ENCODE measurements at places on chromosomes 4 and X. TPM values are rescaled to one million over a fixed set of nuclear protein-coding genes. Genes with fewer than 3 reads are reported as not detected.

The SH3BGRL gene
- 88.1 TPM for total RNA-seq

The VSIG4 gene
- not detected for total RNA-seq

The NDNF gene
- not detected for total RNA-seq

The SSX1 gene
- total RNA-seq, result not detected

The CCKAR gene
- not detected for total RNA-seq

The TCEAL2 gene
- not detected for total RNA-seq

The PCDH11X gene
- not detected for total RNA-seq

The TLR10 gene
- not detected for total RNA-seq

The CT45A1 gene
- total RNA-seq, result not detected

The RIBC1 gene
- 1.1 TPM for total RNA-seq

GRCh38 chrX:131745942-131746489 is 202.1 kb downstream of the OR13H1 start:
- DNase-seq, result no peak

GRCh38 chrX:48666649-48667048 is 16.9 kb upstream of the WAS start:
- DNase-seq, result no peak

DNA sequence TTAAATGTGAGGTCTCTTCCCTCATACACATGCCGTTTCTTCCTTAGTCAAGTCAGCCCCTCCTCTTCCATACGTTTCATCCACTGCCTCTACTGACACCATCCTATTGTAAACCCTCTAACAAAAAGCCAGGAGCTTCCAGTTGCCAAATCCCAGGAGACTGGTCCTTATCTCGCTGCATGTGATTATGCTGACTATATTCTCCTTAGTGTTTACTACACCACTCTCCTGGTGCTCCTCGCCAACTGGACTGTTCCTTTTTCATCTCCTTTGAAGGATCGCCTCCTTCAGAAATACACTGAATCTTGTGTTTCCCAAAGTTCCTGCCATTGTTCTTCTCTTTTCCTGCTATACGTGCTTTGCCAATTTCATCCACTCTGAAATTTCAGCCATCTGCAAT is 27.7 kb downstream of the MAML3 start:
- no peak for DNase-seq

DNA sequence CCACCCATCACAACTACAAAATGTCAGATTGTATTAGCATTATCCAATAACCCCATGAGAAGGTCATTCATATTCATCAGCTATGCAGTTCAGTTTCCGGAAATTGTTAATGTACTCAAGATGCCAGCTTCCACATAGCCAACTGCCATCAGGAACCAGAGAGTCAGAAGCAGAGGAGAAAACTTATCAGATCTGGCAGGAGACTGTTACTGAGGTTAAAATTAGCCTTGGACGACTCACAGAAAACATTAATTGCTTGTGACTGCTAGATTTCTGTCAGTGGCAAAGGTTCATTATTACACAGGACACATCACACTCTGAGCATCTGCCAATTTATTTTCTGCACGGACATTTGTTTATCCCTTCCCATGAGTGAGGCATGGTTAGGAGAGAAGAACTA is 352.8 kb downstream of the DHRSX start:
- DNase-seq, result no peak

GRCh38 chr4:165991325-165992180 is 118.5 kb downstream of the TLL1 start:
- no peak for DNase-seq

DNA sequence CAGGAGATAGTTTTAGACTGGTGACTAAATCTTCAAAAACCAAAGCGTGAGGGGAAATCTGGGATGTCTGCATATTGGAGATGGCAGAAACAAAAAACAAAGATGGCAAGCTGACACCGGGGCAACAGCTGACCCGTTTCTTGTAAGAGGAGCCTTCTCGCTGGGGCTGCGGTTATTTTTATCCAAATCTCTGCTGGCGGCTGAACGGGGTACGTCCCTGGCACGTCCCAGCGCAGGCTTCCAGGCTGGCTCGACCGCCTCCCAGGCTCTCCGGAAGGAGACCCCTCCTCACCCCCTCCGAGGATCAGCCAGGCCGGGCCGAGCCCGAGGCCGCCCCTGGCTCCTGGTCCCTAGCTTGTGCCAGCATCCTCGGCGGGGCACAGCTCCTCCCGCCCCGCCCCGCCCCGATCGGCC is 403 bp downstream of the SGCB start:
- peak; percentile 85 for DNase-seq

GRCh38 chrX:107823456-107823855 is 2.2 kb upstream of the MID2 start:
- peak; percentile 22 for DNase-seq

DNA sequence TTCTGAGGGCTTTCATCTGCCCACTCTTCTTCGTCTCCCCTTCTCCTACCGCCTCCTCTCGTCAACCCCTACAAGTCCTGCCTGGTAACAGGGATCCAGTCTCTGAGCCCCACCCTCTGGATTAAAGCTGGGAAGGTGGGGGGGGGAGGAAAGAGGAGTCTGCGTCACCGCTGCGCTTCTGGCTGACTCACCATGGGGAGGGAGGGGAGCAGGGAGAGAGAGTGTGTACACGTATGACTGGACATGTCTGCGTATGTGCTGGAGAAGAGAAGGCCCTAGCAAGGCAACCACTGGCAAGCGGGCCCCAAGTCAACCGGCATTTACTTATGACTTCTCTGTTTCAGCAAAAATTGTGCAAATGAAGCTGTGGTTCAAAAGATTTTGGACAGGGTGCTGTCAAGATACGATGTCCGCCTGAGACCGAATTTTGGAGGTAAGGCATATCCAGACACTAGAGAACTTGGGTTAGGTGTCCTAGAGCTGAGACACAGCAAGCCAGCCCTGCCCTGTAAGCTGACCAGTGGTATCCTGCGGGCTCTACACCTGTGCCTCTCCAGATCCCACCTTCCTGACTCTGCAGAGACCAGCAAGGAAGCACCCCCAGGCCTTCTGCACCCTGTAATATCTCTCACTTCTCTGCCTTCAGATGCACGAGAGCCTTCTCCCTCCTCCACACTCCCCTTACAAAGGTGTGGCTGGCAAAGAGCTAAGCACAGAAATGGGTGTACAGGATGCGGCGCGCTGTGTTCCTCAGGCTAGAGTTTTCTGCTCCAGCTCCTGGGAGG is 2.5 kb downstream of the GABRQ start:
- DNase-seq, result no peak

DNA sequence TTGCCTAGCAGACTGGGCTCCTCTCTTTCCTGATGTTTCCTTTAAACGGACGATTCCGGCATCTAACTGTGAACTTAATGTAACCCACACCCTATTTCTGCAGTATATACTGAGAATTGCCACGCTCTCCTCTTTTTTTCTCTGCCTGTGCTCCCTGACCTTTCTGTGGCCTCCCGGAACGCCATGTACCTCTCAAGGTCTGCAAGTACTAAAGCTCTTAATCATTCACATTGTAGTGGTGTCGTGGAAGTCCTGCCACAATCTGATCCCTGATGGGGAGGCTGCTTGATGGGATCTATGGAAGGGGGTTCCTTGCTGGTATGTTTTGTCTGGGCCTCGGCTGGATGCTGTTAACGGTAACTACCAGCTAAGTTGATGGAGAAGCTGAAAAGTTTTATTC is 302.9 kb upstream of the EPHA5 start:
- DNase-seq, result no peak

- DNase-seq, result no peak
Observed at GRCh38 chr4:17921451-17921850, 100.1 kb downstream of the LCORL start.

DNA sequence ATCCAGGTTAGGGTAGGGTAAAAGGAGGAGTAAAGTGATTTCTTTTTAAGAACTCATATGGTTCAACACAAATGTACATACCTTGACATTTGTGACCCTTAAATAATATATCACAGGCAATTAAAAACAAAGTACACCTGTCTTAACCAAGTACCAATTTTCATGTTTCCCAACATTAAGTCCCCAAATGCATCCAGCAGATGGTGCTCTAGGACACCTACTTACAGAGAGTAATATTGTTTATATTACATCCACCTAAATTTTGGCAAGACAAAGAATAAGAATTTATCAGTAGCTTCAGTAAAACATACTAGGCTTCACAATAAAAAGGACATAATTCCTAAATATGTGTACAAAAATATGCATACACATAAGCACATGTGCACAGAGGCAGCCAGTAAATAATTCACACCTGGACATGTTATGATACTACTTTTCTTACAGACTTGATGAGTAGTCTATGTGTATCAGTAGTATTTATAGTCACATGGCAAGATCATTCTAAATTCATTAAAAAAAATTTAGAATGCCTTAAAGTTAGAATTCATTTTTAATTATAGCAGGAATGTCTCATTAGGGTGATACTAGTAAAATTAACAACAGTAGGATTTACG is 219.7 kb downstream of the DCLK2 start:
- peak; percentile 70 for DNase-seq

- no peak for DNase-seq
Observed at GRCh38 chr4:8914461-8915171, 43.0 kb upstream of the HMX1 start.

DNA sequence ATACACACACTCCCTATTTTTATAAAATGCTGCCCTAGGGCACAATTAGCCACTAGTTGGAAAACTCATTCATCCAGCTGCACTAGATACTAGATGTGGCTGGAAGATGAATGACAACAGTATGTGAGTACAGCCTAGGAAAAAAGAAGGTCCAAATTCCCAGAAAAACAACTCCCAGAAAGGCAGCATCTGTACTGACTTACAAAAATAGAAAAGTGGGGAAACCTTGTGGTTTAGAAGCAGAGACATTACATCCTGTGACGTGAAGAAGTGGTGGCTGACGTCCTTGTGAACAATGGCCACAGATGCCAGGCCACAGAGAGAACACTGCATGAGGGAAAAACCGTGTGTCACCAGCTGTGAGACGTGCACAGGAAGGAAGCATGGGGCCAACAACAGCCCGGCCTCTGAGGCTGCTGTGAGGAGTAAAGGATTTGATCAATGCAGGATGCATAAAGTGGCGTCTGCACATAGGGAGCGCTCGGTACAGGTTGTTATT is 81.2 kb downstream of the SPRY1 start:
- peak; percentile 33 for DNase-seq

GRCh38 chr4:112277705-112278448 is 7.8 kb downstream of the TIFA start:
- DNase-seq, result peak; percentile 50

GRCh38 chrX:110082161-110082560 is 79.2 kb downstream of the TMEM164 start:
- peak; percentile 10 for DNase-seq

- DNase-seq, result no peak
Observed at GRCh38 chrX:78378476-78379115, 51.2 kb upstream of the CYSLTR1 start.

DNA sequence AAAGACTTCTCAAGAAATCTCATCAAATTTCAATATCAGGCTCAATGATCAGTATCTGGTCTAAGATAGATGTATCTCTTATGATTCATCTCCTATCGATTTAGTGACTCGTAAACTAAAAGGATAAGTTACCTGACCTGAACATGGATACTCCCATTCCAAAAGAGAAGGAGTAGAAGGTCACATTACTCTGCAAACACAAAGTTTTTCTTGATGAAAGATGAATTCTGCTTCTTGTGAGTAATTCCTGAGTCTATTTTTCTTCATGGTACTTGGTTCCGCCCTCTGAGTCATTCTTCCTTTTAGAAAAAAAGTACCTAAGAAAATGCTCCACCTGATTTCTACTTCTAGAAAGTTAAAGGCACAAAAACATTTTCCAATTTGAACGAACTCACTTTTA is 223.1 kb upstream of the SLIT2 start:
- no peak for DNase-seq

DNA sequence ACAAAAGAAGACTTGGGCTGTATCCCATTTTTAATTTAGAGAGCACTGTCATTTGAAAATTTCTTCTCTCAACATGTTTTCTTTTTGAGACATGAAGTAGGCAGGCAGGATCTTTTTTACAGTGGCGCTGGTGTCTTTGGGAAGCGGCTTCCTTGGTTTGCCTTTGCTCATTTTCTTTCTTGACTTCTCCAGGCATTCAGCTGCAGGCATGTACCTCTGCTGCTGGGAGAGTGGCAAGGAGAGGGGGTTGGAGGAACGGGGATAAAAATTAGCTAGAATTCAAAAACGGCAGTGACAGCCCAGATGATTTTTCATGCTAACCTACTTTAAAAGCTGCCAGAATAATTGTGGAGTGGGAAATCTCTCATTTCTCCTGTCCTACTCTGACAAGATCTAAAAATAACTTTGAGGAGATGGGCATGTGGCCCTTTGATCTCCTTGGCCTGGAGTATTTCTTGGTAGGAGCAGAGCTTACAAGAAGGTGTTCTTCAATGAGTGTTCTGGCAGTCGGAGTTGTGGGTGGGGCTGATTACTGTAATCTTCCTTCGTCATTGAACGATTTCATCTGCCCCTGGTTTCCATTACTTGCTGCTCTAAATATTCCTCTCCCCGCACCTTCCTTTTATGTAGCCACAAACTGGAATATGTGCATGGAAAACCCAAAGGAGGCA is 54.8 kb downstream of the TBL1X start:
- no peak for DNase-seq

- DNase-seq, result no peak
Observed at GRCh38 chrX:9349572-9350494, 115.0 kb upstream of the TBL1X start.

DNA sequence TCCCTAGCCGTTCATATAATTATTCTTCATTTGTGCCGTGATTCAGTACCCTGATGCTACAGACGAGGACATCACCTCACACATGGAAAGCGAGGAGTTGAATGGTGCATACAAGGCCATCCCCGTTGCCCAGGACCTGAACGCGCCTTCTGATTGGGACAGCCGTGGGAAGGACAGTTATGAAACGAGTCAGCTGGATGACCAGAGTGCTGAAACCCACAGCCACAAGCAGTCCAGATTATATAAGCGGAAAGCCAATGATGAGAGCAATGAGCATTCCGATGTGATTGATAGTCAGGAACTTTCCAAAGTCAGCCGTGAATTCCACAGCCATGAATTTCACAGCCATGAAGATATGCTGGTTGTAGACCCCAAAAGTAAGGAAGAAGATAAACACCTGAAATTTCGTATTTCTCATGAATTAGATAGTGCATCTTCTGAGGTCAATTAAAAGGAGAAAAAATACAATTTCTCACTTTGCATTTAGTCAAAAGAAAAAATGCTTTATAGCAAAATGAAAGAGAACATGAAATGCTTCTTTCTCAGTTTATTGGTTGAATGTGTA is 7.0 kb downstream of the SPP1 start:
- peak; percentile 33 for DNase-seq

- DNase-seq, result no peak
Observed at GRCh38 chrX:134457708-134458107, 2.3 kb upstream of the HPRT1 start.

- DNase-seq, result no peak
Observed at GRCh38 chrX:41096339-41096955, 11.2 kb downstream of the USP9X start.
